ENCODE measurements at places on chromosomes 2 and 18. TPM values are rescaled to one million over a fixed set of nuclear protein-coding genes. Genes with fewer than 3 reads are reported as not detected.

GRCh38 chr2:26169681-26170414, 3.0 kb upstream of the GAREM2 start:
- H3K4me3 ChIP-seq, result no peak overlapping the region
- peaks cover 12% of the 10 kb centered on the region for H3K4me1 ChIP-seq
- H3K36me3 ChIP-seq, result no peaks in the 10 kb centered on the region
- no peak for DNase-seq
- peaks cover 14% of the 10 kb centered on the region for H3K27me3 ChIP-seq
- H3K27ac ChIP-seq, result no peak overlapping the region

DNA sequence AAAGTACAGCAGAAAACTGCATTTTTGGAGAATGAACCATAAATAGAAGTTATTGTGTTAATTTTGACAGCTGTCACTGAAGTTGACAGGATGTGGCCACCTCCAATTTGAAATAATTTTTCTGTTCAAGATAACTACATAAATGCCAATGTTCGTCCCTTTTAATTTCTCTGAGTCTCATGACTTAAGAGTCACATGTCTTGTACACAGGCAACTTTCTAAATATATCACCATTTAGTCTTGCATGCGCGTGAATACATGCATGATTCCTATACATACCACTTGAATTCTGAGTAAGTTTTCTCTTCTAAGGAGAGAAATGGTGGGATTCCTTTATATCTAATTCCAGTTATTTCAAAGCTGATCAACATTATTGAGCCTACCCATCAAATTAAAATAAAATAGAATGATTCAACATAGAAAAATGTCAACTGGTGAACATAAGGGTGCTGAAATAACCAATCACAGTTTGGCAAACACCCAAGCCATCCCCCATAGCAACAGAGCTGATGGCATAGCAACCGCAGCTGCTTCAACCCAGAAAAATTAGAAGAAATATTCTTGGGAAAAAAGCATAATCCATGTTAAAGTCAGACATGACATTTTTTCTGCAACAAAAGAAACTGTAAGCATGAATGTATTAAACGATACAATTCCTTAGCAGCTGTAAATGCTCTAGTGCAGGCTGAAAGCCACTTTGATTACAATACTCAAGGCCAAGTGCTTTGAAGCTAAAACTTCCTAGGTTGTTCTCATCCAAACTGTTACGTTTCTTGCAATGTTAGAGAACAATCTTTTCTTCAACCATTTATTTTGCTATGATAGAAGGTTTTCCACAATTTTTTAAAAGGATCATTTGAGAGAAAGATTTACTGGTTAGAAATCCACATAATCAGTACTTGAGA, 282.7 kb downstream of the DLGAP1 start:
- no peak for DNase-seq
- H3K27me3 ChIP-seq, result no peaks in the 10 kb centered on the region
- no peak overlapping the region for H3K27ac ChIP-seq
- H3K4me3 ChIP-seq, result no peak overlapping the region

GRCh38 chr18:79690586-79691482, 11.2 kb downstream of the CTDP1 start:
- no peaks in the 10 kb centered on the region for H3K27me3 ChIP-seq
- peaks cover 13% of the 10 kb centered on the region for H3K36me3 ChIP-seq
- DNase-seq, result no peak

The NYAP2 gene
- not detected for total RNA-seq

The LYPD6B gene
- not detected for total RNA-seq

The RAB12 gene
- 20.7 TPM for total RNA-seq

The CXCR1 gene
- total RNA-seq, result not detected

The GREB1 gene
- 0.19 TPM for total RNA-seq
